ENCODE measurements at places on chromosomes 6 and 20.

DNA sequence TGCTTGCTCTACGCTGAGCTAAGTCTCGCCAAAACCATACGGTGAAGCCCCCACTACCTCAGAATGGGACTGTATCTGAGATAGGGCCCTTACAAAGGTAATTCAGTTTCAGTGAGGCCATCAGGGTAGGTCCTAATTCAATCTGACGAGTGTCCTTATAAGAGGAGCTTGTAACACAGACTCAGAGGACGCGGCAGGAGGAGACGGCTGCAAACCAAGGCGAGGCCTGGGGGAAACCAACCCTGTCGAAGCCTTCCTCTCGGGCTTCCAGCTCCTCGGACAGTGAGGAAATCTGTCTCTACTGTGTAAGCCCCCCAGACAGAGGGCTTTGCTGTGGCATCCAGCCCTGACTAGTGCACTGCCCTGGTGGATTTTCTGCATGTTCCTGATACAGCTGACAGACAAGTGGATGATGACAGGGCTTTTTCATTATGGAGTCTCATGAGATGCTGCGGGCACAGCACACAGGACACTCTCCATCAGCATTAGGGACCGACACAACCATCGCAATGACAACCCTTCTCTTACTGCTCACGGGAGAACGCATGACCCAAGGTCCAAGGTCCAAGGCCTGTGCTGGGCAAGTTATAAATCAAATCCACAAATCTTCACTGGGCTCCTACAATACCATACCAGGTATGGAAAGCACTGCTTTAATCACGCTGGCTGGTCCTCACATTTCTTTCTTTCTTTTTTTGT lies 48.2 kb downstream of the SSR1 start:
- no peak for DNase-seq

DNA sequence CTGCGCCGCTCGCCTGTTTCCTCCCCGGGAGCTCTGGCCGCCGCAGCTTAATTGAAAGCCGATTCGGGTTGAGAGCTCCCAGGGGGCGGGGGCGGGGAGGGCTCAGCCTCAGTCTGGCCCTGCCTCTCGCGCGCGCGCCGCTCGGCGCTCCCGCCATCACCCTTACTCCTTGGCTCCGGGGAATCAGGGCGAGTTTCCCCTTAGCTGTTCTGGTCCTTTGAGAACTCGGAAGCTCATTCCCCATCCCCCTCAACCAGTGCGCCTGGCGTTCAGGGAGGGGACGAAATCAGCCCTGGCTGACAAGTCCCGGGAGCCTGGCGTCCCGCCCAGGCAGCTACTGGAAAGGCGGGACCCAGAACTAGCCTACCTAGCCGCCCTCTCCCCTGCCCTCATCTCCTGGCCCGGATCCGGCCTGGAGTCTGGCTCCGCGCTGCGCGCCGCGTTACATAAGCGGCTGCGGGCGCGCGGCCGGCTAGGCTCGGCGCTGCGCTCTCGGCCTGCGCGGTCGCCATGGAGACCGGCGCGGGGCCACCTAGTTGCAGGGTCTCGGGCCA lies 2.8 kb downstream of the SLC12A5 start:
- no peak for DNase-seq

DNA sequence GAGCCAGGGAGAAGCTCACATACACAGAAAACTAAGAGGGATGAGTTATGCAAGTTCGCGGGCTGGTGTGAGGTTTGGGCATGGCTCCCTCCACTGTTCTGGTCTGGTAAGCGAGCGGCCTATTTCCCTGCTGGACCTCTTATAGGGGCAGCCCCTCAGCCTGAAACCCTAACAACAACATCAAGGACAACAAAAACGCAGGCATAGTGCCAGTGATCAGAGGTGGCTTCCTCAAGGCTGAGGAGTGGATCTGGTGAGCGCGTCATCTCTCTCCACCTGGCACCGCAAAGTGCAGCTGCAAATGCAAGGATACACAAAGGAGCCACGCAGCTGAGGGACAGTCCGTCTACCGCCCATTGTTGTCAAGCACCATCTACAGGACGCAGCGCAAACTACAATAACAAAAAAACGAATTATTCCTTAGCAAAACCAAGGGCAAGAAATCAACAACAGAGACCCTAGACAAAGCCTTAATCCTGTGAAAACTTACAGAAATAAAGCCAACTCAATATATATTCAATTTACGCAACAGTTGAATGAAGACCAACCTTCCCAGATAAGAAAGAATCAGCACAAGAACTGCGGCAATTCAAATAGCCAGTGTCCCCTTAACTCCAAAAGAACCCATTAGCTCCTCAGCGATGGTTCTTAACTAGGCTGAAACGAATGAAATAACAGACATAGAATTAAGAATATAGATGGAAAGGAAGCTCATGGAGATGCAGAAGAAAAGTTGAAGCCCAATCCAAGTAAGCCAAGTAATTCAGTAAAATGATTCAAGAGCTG lies 9.2 kb upstream of the DEFB110 start:
- no peak for DNase-seq

DNA sequence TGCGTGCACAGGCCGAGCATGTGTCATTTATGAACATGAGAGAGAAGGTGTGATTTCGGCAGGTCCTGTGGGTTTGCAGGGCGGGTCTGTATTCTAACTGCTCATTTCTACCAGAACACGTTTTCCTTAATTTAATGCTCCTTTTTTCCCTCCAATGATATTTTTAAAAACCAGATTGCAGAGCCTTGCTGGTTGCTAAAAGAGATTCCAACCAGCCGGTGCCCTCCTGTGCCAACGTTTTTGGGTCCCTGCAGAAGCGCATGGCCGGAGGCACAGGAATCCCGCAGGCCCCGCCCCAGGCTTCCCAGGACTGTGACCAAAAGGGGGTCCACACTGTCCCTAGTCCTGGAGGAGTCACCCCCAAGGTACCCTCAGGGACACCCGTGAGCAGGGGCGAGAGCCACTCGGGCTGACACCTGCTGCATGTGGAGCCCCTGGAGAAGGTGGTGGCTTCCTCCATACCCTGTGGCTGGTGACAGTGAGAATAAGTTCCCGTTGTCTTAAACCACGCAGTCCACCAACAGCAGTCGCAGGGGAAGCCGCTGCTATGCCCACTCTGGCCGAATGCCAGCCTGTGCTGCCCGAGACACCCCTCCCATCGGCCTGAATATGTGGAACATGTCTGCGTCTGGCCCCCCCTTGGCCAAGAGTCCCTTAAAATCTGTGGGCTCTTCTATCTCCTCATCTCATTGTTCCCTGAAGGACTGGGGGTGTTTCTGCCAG lies 15.7 kb upstream of the NTSR1 start:
- no peak for DNase-seq
